ENCODE measurements at places on chromosomes 6 and 20.

- no peak for DNase-seq
Observed at GRCh38 chr20:52612046-52612632, 360.0 kb upstream of the TSHZ2 start.

- no peak for DNase-seq
Observed at GRCh38 chr6:3310703-3311102, 52.0 kb downstream of the PSMG4 start.

DNA sequence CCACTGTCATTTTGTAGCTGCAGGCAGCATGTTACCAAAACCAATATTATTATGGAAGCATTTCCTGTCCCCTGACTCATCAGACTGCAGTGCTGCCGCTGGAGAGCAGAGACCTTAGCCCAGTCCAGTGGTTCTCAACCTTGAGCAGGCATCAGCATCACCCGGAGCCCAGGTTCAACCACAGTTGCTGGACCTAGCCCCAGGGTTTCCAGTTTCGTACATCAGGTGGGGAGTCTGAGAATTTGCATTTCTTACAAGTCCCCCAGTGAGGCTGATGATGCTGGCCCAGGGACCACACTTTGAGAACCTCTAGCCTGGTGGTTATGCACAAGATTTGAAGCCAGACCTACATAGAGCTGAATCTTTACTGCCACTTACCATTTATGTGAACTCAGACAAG is 47.3 kb downstream of the LY86 start:
- no peak for DNase-seq

DNA sequence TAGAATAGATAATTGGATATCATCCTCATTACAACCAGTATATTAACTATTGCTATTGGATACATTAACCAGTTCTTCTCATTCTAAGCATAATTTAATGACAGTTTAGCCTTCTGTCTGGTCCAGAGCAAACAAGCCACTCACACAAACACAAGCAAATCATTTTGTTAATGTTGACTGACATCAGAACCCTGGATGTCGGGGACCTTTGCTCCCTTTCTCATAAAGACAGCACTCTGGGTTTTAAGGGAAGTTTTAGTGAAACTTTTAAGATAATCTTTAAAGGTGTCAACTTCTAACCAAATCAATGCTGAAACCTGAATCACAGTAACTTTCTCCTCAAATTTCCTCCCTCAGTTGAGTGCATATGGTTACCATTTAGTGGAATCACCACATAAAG is 113.9 kb downstream of the PTPRK start:
- no peak for DNase-seq

DNA sequence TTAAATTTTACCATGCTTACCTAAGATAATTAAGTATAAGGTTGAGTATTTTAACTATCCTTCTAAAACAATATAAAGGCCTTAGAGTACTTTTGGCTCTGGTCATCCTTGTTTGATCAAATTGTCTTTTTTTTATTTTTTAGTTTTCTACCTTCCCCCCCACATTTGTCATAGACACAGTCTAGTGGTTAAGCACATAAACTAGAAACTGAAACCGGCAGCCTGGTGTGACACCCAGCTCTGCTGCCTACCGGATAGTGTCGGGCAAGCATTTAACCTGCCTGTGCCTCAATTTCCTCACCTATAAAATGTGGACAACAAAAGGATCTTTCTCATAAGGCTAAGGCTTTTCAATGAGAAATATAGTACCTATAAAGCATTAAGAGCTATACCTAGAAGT is 21.6 kb upstream of the TULP4 start:
- DNase-seq, result peak; percentile 75

DNA sequence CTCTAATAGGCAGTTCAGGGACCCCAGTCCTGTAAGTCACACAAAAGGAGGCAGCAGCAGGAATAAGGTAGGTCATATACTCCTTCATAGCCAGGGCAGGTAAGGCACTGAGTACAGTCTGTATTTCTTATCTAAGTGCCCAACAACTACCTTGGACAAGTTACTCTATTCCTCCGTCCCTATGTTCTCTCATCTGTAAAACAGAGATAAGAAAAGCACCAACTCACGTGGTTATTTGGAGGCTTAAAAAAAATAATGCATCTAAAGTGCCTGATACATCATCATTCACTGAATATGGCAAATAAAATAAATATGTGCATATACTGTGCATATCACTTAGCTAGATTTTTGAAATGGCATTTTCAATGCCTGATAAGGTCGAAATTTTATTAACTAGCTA is 298.1 kb upstream of the CDYL start:
- no peak for DNase-seq

DNA sequence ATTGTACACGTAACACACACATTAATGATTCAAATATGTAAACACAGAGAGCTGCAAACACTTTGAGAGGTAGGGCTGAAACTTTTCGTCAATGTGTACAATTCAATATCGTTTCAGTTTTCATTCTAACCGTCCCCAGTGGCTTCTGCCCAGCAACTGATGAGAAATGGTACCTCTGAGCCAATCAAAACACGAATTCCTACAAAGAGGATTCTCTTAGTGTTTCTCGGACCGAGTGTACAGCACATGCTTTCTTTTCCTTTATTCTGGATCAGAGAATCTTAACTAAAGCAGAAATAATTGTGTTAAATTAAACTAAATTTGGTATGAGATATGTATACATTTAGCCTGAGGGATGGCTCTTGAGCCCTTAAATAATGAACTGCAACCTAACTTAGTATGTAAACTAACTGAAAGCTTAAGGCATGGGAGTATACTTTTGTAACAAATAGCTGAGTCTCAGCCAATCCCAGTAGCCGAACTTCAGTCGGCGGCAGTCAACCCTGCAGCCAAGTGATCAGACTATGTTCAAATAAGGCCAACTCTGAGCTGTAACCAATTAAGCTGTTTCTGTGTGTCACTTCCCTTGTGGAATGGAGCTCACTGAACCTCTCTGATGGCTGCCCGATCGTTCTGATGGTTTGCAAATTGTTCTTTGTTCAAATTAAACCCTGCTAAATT is 16.1 kb downstream of the BTN2A1 start:
- DNase-seq, result peak; percentile 86

DNA sequence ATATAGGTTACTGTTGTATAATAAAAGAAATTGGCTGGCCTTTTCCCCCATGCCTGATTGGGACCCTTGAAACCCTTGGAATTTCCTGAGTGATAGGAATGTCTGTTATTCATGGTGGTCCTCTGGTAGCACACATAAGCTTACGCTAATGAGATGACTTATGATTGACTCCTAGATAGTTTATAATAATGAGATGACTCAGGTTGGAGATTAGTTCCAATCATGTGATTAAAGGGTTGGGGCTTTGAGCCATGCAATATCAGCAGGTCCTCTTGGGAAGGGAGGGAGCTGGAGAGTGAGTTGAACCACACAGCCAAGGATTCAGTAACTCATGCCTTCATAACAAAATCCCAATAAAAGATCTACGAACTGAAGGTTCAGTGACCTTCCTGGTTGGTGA is 407.6 kb upstream of the MANEA start:
- DNase-seq, result no peak

GRCh38 chr6:148720406-148720805 is 26.4 kb upstream of the UST start:
- no peak for DNase-seq

- no peak for DNase-seq
Observed at GRCh38 chr20:47623206-47623605, 121.5 kb downstream of the NCOA3 start.

GRCh38 chr6:39902136-39902535 is 32.1 kb downstream of the MOCS1 start:
- no peak for DNase-seq

- DNase-seq, result no peak
Observed at GRCh38 chr6:149761438-149761837, 11.9 kb downstream of the PCMT1 start.

DNA sequence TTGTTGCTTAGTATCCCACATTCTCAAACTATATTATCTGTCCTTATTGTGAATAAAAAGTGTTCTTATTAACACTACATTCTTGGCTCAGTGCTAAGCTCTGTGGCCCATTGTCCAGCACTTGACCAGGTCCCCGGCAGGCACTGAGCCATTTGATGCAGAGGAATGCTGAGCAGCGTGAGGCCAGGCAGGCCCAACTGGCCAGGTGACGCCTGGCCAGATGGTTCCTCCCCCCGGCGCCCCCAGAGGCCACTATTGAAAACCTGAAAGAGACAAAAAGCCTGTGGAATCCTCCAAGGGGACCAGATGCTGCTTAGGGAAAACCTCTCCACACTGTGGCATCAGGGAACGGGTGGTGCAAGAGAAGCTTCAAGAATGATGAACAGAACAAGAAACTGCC is 597.5 kb upstream of the JAG1 start:
- DNase-seq, result no peak

DNA sequence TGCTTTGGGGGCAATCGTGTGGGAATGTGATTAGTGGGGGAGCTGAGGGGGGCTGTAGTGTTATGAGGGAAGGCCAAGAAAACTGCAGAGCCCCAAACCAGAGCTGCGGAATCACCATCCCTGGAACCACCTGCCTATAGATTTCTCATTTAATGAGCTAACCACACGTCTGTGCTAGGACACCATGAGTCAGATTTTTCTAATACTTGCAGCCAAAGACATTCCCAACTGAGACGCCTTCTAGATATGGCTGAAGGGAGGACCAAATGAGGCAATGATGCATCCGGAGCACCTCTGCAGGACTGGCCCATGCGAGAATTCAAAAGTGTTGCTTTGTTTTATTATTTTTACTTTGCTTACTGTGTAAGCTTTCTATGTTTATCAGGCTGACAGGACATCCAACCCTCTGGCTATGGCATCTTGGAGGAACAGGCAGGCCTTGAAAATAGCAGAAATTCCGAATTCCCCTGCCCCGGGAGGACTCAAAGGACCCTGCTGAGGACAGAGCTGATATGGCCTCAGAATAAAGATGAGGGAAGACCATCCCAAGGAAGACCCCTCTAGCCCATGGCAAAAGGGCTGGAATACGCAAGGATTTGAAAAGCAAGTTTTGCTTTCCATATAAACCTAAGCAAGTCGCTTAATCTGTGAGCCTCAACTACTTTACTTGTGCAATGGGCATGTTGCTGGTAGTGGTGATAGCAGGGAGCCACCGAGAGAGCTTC is 3.1 kb upstream of the PTGIS start:
- no peak for DNase-seq

DNA sequence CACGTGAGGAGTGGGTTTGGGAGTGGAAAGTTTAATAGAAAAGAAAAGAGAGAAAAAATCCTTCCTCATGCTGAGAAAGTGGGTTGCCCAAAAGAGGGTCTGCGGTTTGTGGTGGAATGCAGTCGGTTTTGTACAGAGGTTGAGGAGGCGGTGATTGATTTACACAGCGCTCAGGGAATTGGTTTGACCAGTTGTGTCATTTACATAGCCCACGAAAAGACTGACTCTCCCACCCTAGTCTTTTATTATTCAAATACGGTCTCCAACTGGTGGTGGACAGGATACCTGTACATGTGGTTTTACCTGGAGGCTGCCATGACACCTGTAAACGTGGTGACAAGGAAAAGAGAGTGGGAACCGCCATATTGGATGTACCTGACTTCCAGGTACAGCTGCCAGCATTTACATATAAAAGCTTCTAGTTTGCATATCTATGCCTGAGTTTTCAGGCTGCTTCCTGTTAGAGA is 42.1 kb downstream of the HLA-DPB1 start:
- DNase-seq, result no peak

DNA sequence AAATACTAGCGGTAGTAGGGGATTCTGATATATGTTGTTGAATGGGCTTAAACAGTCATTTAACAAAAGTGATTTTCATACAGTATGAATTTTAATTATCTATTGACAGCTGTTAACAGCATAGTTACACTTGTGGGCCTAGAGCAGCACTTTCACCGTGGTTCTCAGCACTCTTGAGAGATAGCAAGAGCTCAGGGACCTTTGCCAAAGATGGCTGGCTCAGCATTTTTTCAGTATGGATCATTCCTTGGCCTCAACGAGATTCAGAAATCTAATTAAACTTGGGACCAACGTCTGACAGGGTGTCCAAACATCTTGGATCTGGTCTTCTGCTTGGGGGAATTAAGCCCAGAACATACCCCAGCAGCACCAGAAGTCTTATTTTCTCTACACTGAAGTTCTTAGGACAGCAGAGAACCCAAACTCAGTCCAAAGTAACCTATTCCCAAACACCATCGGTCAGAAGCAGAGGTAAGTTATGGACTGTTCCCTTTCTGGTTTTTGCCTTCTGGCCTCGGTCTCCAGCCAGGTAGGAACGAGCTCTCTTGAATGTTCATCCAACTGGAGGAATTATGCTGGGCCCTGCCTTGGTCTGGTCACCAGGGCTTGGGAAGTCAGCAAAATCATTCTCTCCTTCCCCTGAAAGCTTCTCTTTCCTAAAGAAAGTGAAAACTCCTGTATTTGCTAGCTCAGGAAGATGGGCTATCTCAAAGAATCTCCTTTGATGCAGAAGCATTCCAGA is 25.7 kb downstream of the PRPH2 start:
- no peak for DNase-seq

DNA sequence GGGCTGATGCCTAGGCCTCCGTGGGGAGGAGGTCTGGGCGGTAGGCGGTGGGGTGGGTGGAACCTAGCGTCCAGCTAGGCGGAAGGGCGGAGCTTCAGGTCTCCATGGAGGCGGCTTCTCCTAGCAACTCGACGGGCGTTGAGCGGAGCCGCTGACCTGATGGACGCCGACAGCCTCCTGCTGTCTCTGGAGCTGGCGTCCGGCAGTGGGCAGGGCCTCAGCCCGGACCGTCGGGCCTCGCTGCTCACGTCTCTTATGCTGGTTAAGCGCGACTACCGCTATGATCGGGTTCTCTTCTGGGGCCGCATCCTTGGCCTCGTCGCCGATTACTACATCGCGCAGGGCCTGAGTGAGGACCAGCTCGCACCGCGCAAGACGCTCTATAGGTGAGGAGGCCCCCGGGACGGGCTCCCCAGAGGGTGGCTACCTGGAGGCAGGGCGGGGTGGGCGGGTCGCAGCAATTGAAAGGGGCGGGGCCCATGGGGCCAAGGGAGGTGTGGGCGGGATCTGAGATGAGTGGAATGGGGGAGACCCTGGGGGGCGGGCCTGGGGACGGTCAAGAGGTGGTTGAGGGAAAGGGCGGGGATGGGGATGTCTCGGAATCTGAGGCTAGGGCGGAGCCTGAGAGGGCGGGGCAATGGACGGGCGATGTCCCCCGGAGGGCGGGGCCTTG is at the start of gene RSPH9:
RSPH9 (plus strand) TSS at position 97 of the 673 bp plus-strand sequence; CDS start at position 160, 63 bp downstream.
- peak; percentile 73 for DNase-seq

DNA sequence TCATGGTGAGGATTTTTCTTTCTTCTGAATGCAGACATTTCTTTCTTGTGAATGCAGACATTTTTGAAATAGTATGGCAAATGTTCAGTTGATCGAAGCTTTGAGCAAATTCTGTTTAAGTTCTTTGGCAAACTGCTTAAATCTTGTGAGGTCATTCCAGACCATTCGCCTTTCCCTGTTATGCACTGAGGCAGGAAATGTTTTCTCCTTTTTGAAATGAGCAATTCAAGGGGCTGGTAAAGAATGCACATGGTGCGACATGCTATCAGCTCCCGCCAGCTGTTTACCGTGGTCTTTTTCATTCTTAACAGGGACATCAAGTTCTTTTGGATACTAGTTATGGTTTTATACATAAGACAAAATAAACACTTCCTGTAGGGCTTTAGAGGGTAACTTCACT is 112.0 kb upstream of the CCN2 start:
- no peak for DNase-seq

GRCh38 chr20:45974896-45975565 is 3.0 kb upstream of the ZNF335 start:
- no peak for DNase-seq

- no peak for DNase-seq
Observed at GRCh38 chr6:7730784-7731227, 4.9 kb downstream of the BMP6 start.

- DNase-seq, result no peak
Observed at GRCh38 chr6:139708337-139709199, 334.1 kb upstream of the CITED2 start.
